ENCODE measurements at places on chromosomes 2 and 18. TPM values are rescaled to one million over a fixed set of nuclear protein-coding genes. Genes with fewer than 3 reads are reported as not detected.
A peak's percentile ranks its signal among the peaks of the same experiment; 100 is the strongest.

Gene DNER
- total RNA-seq: 116 TPM

Gene PSME4
- total RNA-seq: 41.4 TPM

Gene MAL
- total RNA-seq: not detected

Gene RPRM
- 15.8 TPM for total RNA-seq

DNA sequence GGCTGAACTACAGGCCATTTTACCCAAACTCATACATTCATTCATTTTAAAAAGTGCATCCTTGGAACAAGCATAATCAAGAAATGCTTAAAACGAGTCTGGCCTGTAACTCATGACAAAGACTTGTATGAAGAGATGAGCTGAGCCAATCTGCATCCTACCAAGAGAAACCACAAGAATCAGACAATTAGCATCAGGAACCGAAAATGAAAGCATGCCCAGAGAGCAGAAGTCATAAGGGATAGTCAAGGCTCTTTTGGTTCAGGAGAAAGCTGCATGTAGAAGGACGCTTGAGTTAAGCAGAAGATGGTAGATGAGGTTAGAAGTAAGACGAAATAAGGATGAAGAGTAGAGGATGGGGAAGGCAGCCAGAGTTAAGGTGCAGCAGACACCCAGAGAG is 137.0 kb upstream of the CTNNA2 start:
- no peaks in the 10 kb centered on the region for H3K36me3 ChIP-seq
- no peak overlapping the region for H3K27ac ChIP-seq
- DNase-seq: no peak
- H3K4me1 ChIP-seq: no peaks in the 10 kb centered on the region
- no peaks in the 10 kb centered on the region for H3K27me3 ChIP-seq

DNA sequence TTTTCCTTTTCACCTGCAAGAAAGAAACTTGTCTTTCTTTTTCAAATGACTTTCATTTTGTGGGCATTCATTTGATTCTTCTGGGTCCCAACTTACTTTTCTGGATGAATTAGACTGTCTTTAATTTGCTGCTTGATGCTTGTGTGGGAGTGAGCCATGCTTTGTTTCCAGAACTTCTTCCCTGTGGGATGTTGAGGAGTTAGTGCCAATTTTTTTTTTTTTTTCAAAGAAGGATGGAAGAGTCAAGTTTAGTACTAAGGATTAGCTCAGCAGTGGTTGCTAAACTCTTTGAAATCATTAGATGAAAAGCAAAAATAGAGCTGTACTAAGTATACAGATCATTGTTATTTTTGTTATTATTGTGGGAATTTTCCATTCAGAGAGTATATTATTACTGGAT is 17.2 kb upstream of the KCTD1 start:
- no peak for DNase-seq
- H3K4me1 ChIP-seq: no peaks in the 10 kb centered on the region

DNA sequence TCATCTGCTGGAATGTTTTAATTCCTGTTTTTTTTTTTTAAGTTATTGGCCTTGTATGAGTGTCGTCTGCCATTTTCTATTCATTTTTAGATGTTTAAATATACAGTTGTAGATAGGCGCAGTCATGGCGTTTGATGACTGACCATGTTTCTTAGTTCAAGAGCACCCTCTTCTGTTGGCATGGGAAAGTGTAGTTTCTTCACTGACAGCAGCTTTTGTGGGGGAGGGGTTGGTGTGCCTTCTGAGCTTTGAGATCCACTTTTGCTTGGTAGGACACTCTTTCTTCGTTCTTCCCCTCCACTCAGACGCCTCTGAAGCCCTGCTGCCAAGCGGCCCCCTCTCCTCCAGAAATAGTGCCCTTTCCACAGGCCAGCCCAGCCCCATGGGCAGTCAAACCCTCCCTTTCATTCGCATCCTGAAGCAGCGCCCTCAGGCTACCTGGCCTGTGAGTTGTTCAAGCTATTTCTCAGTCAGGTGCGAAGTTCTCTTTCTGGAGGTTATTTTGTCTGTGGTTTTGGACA is 492.0 kb downstream of the TNS1 start:
- H3K4me1 ChIP-seq: peaks cover 40% of the 10 kb centered on the region
- peak; percentile 66 for DNase-seq
- no peak overlapping the region for H3K4me3 ChIP-seq
- no peaks in the 10 kb centered on the region for H3K27me3 ChIP-seq

DNA sequence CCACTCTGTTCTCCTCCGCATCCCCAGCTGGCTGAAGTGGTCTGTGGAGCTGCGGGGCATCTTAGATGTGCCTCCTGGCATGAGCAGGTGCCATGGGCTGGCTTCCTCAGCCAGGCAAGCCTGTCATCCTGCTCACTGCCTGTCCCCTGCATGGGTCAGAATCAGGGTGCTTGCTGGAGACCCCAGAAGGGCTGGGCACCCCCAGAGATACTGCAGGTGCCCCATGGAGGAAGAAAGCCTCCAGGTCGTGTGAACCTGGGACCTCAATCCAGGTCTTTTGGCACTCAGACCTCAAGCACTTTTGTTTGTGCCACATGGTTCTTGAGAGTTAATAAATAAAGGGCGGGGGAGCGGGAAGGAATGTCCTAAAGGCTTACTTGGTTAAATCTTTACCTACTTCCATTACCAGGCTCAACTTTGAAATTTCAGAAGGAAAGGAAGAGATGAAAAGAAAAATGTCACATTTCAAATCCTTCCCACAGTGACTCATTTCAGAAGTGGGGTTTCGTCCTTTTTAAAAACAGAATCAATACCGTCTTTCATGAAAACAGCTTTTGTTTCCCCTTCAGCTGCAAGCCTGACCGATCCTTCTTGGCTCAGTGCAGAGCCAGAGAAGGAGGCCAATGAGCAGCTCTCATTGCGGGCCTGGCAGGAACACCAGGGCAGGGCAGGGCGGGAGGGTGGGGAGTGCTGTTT is 69.9 kb downstream of the RHOB start:
- H3K4me3 ChIP-seq: no peak overlapping the region
- no peak for DNase-seq
- H3K36me3 ChIP-seq: no peaks in the 10 kb centered on the region
- H3K27me3 ChIP-seq: no peaks in the 10 kb centered on the region
